ENCODE measurements at places on chromosomes 11 and 22.

- no peak for DNase-seq
Observed at GRCh38 chr11:18987454-18988231, 48.4 kb upstream of the MRGPRX1 start.

- DNase-seq, result no peak
Observed at GRCh38 chr22:17194213-17194612, 25.0 kb downstream of the ADA2 start.

GRCh38 chr11:61265357-61265756 is 24.4 kb downstream of the PGA5 start:
- DNase-seq, result no peak

- no peak for DNase-seq
Observed at GRCh38 chr11:96641261-96641660, 251.4 kb downstream of the JRKL start.

DNA sequence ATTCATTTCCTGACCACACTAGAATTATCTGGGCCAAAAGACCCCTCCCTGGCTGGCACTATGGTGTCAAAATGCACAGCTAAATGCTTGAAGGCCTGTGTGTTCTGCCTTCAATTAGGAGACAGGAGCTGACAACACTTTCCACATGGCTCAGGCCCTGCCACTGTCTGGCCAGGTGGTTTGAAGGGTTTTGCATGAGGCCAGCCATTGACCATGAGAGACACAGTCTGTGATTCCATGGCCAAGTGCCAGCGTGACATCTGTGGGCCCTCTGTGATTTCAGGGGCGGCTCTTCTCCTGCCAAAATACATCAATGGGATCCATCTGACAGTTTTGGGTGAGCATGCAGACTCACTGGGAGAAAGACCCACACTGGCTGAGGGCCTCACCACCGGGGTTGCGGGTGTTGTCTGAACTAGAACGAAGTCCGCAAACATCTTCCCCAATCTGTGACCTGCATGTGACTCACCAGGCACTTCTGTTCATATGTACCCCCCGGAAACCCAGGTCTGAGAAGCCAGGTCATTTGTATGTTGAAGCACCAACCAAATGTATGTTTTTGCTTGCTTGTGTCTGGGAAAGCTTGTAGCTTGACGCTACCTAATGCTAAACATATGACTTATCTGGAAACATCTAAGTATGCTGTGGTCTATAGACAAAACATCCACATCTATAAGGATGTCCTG is 20.7 kb upstream of the NAV2 start:
- DNase-seq, result no peak

DNA sequence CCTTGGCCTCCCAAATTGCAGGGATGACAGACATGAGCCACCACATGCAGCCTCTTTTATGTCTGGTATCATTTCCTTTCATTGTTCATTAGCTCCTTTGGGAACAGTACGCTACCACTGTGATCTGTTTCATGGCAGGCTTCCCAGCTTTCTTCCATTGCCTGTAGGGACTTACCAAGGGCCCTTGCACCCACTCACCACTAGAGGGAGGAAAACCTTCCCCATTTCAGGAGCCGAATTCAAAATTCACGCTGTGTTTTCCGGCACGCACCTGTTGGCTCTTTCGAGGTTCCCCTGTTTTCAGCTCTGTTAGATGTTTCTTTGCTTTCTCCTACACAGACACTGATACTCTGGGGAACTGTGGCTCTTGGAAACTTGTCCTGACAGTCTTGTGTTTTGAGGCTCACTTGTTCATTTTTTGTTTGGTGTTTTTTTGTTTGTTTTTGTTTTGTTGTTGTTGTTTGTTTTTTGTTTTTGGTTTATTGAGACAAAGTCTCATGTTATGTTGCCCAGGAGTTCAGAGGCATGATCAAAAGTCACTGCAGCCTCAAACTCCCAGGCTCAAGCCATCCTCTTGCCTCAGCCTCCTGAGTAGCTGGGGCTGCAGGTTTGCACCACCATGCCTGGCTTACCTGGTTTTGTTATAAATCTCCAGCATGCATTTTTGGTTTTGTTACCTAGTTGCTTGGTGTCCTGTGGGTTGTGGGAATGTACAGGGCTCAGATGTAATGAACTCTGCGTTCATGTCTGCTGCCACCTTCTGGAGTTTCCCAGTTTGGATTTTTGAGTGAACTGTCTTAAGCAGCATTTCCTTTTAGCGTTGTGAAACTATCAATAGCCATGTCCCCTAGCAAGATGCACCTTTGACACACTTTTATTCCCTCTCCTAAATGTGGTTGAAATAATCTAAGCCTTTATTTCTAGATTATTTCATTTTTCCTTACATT is 2.3 kb downstream of the KRTAP5-11 start:
- no peak for DNase-seq

DNA sequence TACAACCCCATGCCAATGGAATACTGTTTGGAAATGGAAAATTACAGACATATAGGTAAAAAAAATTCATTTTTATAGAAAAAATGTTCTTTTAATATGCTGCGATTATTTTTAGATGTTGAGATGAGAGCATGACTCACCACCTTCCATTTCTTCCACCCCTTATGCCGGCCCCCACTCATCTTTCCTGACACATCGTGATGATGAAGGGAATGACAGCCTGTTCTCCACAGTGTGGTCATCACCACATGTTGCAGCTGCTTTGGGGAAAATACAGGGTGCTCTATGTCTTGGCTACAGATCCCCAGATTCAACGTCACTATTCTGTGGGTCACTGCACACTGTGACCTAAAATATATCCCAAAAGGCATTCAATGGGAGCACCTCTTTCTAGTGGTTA is 916.2 kb downstream of the METTL15 start:
- no peak for DNase-seq

DNA sequence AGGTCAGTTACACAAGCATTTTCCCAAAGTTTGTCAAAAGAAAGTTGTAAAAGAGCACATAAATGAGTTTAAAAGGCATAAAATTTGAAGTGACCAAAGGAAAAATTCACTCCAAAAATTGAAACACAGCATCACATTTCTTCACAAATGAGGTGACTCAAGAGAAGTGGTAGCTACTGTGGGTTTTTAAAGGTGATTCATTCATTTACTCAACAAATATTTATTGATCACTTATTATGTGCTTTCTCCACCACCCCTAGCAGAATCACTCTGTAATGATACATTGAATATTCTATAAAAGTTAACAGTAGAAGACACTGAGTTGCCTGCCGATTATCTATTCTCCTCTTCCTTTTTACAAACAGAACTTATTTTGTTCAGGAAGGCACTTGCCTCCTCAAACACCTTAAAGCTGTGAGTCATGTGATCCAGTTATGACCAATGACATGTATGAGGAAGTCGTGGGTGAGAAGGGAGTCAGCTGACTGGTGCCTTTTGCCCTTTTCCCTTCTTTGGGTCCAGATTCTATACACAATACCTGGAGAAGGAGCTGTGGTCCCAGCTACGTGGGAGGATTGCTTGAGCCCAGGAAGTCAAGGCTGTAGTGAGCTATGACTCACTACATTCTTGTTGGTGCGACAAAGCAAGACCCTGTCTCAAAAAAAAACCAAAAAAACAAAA is 67.7 kb upstream of the CLNS1A start:
- no peak for DNase-seq

- no peak for DNase-seq
Observed at GRCh38 chr11:15821451-15821850, 534.9 kb downstream of the SOX6 start.

DNA sequence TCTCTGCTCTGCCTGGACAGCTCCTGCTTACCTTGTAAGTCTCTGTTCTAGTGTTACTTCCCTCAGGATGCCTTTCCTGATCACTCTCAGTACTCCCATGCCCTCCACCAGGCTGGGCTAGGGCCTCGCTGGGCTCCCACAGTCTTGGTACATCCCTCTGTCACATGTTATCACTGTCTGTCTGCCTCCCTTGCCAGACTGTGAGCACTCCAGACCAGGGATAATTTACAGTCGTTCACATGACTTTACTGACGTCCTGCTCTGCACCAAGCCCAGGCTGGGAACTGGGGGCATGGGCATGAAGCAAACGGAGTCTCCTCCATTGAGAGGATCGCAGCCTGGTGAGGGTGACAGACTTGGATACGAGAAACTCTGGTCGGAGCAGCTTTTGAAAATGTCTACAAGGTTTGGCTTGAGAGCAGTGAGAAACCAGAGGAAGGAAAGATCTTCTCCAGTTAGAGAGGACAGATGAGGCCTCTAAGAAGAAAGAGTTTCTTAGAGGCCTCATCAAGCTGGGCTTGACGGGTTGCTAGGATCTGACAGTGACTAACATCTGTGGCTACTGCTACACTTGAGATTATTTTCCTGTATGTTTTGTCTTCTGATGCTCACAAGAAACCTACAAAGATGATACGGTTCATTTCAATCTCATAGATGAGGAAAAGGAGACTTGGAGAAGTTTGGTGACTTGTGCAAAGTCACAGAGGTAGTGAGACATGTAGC is 12.5 kb downstream of the USP35 start:
- no peak for DNase-seq

DNA sequence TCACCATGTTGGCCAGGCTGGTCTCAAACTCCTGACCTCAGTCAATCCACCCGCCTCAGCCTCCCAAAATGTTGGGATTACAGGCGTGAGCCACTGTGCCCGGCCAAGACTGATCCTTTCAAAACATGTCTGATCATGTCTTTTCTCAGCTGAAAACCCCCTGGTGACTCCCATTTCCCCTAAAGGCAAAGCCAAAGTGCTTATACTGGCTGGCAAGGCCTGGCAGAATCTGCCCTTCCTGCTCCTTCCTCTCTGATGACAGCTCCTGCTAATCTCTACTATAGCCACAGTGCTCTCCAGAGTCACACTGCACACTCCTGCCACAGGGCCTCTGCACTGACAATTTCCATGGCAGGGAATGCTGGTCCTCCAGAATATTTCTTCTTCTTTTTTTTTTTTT is 2.6 kb upstream of the MCHR1 start:
- DNase-seq, result no peak

DNA sequence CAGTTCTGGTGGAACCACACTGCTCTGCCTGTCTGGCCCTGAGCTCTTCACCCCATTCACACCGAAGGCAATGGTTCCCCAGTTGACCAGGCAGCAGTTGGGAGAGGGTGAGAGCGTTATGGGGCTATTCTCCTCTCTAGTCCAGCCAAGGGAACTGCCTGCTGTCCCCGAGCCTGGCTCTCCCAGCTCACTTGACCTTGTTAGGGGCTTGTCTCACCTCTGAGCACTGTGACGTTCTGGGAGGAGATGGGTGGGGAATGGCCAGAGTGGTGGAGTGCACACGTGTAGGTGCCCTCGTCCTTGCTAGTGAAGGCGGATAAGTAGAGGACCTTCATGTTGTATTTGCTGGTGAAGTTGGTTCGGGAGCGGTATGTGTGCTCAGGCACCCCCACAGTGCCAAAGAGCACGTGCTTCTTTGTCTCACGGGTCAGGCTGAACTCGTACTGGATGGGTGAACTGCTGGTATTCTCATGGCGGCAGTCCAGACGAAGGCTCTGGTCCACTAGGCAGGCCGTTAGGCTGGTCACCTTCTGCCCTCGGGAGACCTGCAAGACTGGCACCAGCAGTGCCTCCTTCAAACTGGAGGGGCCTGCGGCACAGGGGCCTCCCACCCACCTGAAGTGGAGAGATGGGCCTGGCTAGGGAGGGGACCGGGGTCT is 3.0 kb downstream of the THY1 start:
- no peak for DNase-seq

- DNase-seq, result peak; percentile 78
Observed at GRCh38 chr22:36781656-36782627, 6.0 kb upstream of the IFT27 start.

GRCh38 chr11:72048766-72049460 is 31.4 kb downstream of the NUMA1 start:
- DNase-seq, result no peak

- no peak for DNase-seq
Observed at GRCh38 chr11:561148-562003, 606 bp downstream of the RASSF7 start.

DNA sequence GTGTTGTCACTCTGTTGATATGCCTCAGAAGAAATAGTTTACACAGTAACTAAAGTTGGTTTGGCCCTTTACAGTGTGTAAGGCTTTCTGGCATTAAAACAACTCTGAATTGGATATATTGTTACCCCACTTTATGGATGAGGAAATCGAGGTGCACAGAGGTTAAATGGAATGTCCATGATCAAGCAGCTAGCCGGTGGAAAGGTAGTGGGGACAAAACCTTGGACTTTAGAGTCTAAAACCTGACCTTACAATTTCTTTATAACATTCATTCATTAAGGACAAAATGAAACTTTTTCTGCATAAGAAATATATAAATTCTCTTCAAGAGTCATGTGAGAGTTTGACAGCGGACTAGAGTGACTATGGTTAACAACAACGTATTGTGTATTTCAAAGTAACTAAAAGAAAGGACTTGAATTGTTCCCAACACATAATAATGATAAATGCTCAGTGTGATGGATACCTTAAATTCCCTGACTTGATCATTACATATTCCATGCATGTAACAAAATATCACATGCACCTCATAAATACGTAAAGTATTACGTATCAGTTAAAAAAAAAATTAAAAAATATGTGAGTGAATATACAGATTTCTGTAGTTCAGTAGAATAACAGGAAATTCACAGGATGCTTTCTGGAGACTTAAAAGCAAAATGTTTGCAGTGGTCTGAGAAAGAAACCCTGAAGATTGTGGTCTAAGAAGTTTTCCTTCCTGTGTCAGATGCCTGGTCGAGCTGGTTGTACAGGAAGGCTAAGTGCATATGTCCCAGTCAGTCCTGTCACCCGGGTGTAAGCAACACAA is 51.0 kb downstream of the TEAD1 start:
- DNase-seq, result no peak

DNA sequence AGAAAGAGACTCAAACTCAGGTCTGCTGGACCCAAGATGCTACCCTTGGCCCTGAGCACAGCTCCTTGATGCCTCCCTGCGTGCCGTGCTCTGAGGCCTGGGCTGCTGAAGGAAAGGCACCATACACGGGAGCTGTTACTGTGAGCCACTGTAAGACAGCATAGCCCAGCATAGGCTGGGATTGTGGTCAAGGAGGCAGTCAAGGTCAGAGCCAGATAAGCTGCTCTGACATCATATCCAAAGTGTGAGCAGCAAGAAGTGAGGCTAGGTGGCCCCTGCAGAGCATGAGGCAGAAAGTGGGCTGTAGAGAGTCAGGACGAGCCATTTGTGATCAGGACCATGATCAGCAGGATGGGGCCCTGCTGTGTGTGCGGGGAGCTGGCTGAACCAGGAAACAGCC is 7.7 kb downstream of the SLC22A8 start:
- no peak for DNase-seq

GRCh38 chr11:111423250-111423615 is 44.2 kb upstream of the POU2AF1 start:
- DNase-seq, result no peak

- no peak for DNase-seq
Observed at GRCh38 chr11:1574238-1574932, 2.3 kb upstream of the DUSP8 start.

GRCh38 chr22:42227435-42227834 is 43.0 kb downstream of the TCF20 start:
- DNase-seq, result no peak
